ENCODE measurements at places on chromosomes 6 and 20.

GRCh38 chr6:2733324-2733723 lies 17.4 kb downstream of the MYLK4 start:
- no peak for DNase-seq

DNA sequence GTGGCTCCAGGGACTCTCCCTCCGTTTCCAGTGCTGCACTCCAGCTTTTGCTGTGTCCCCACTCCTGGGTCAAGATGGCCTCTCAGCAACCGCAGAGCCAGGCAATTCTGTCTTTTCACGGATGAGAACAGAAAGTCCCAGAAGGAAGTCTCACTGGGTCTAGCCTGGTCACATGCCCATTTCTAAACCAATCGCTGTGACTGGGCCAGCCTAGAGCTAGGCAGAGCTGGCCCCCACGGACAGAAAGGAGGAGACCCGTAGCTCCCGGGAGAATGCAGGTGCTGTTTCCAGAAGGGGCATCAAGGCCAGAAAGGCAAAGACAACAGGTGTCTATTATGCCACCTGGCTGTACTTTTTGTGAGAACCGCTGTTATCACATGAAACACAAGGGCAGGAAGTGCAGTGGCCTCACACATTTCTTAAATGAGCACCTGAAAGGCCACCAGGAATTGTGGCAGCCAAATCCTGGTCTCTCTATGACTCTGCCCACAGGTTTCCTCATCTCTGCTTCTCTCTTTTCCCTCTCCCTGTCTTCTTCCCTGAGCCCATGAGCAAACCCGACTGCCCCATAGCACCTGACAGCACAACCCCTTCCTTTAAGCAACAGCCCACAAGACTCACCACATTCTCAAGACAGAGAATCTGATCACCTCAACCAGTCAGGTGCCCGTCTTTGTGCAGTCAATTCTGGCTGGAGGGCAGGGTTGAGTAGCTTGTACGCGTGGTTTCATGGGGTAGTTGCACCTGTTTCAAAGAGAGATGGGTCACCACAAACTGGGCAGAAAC lies 37.1 kb upstream of the B4GALT5 start:
- no peak for DNase-seq

GRCh38 chr6:21438986-21439352 lies 154.6 kb upstream of the SOX4 start:
- no peak for DNase-seq

DNA sequence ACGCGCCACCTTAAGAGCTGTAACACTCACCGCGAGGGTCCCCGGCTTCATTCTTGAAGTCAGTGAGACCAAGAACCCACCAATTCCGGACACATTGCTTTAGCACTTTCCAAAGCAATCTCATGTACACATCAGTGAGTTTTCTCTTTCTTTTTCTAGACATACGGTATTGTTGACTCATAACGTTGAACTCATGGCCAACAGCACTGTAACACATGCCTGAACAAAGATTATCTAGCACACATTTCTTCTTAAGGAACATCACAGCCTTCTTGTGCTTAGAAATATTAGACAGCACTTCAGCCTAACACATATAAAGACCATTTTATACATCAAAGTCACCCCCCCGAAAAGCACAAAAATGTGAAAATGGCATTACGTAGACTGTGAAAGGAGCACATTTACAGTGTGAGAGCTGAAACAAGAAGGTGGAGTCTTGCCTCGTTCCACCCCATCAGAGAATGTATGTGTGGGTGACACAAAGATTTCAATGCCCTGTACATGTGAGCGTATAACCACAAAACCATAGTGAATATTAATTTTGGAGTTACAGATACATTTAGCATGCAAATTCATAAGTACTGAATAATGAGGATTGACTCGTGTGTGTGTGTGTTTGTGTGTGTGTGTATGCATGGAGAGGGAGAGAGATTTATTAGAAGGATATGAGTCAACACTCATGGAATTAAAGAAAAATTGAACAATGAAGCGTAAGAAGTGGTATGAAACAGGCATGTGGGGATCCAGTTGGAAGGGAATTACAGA lies 134.1 kb downstream of the FAM83B start:
- no peak for DNase-seq

DNA sequence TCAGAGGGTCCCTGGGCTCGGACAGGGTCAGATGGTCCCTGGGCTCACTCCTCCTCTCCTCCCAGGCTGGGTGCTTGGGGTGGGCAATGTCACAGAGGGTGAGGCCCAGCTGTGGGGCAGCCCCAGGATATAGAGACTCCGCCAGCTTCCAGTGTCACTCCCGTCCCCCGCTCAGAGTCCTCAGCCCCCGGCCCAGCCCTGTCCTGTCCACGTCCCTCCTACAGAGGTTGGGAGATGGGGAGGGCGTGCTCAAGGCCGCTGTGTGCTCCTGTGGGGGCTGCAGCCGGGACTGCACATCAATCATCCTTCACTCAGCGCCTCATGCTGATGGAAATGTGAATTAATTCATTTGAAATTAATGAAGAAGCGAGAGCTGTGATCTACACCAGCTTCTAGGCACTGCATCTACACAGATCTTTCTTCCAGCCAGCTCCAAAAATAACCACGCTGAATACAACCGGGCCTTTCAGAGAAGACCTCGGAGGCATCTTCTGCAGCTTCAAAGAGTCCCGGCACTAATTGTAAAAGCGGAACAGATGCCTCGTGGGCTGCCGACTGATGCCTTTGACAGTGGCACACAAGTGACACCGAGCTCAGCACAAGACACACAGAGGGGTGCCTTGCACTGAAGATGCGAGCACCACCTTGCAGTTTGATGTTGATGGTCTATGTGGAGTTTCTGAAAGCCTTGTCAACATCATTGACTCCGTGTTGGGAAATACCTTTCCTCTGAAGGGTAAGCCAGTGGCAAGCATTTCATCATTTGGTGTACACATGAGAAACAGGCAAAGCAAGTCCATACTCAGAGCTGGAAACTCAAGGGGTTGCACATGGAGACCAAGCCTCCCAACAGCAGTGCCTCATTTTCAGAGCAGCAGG lies 39.3 kb downstream of the DACT2 start:
- no peak for DNase-seq

DNA sequence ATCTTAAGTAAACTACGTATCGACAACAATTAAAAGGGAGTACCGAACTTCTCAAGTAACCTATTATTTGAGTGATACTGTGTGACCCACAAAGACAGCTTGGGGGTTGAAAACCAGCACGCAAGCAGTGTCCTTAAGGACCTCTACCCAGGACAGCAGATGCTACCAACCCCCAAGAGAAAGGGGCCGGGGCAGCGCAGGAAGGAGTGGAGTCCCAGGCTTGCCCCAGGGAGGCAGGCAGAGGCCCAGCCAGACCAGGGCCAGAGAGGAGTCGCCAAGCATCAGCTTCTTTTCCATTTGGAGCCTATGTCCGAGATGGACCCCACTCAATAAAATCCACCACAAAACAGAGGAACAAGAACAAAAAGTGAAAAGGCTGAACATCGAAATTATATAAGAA lies 11.9 kb downstream of the DIDO1 start:
- DNase-seq = no peak

GRCh38 chr6:137303441-137303840 lies 84.3 kb upstream of the IFNGR1 start:
- DNase-seq = no peak

GRCh38 chr20:58129721-58130151 lies 98.7 kb downstream of the ANKRD60 start:
- DNase-seq = no peak

DNA sequence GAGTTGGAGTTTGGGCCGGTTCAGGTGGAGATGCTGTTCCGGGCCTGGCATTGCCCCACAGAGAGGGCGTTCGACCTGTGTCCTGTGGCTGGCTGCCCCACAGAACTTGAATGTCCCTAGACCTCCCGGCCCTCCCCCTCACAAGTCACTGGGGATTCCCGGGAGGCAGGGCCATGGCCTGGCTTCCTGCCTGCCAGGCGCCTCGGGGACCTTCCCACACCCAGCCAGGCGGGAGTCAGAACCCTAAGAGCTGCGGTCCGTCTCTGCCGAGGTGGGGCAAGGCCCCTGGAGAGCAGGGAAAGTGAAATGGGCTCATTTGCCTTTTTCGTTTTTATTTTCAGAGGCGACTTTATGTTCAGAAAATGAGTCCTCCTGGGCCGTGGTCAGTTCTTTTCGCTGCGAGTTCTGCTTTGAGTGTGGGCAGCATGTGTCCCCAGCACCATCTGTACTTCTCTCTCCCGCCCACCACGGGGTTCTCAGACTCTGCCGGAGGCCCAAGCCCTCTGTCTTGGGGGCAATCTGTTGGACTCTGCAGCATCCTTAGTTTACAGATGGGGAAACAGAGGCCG lies 8.5 kb downstream of the RBM38 start:
- DNase-seq = no peak
